ENCODE measurements at places on chromosomes 7 and 10.
A peak's percentile ranks its signal among the peaks of the same experiment; 100 is the strongest.

DNA sequence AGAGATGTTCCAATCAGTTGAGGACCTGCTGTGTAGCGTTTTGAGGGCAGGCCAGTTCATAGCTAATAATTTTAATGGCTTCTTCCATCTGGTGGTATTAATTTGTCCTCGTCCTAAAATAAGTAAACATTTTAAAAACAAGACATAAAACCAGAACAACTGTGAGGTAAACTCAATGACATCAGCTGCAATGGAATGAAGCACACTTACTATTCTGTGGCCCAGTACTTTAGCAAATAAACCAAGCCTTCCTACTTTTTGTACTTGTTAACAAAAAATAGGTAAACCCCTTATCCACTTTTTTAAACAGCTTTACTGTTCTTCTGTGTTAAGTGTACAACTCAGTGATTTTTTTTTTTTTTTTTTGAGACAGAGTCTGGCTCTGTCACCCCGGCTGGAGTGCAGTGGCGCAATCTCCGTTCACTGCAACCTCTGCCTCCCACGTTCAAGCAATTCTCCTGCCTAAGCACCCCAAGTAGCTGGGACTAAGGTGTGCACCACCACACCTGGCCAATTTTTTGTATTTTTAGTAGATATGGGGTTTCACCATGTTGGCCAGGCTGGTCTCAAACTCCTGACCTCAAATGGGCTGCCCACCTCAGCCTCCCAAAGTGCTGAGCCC is 28.9 kb upstream of the FZD1 start:
- DNase-seq, result no peak

- DNase-seq, result no peak
These were observed 25.2 kb downstream of the BAIAP2L1 start for GRCh38 chr7:98375664-98376063.

DNA sequence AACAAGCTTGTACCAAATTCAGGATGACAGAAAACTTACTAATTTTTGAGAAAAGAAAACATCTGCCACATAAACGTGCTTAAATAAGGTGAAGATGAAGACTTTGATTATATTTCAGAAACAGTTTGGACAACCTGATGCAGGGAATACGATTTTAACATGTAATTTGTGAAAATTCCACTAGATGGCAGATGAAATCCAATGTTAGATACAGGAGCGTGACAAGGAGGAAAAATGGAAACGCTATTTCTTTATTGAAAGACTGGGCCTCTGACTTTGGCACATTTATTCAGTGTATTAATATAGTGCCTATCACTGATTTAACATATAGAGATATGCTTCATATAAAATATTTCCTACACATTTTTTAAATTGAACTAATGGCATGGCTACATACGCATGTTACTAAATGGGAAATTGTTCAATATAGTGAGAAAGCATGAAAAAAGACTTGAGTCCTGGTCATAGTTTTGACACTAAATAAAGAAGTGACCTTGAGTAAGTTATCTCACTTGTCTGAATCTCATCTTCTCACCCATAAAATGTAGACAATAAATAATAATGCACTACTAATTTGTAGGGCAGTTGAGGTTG is 60.7 kb downstream of the CD36 start:
- DNase-seq, result peak; percentile 68

DNA sequence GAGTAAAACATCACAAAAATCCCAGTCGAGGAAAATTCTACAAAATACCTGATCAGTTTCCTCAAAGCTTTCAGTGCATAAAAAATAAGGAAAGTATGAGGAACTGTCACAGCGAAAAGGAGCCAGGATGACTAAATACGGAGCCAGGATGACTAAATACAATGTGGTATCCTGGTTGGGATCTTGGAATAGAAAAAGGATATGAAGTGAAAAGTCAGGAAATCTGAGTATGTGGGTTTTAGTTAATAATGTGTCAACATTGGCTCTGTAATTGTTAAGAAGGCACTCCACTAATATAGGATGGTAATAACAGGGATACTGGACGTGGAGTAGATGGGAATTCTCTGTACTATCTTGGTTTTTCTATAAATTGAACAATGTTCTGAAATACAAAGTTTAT is 175.5 kb downstream of the SUGCT start:
- DNase-seq, result no peak

GRCh38 chr7:14235056-14235455 is 245.6 kb upstream of the ETV1 start:
- DNase-seq, result no peak

DNA sequence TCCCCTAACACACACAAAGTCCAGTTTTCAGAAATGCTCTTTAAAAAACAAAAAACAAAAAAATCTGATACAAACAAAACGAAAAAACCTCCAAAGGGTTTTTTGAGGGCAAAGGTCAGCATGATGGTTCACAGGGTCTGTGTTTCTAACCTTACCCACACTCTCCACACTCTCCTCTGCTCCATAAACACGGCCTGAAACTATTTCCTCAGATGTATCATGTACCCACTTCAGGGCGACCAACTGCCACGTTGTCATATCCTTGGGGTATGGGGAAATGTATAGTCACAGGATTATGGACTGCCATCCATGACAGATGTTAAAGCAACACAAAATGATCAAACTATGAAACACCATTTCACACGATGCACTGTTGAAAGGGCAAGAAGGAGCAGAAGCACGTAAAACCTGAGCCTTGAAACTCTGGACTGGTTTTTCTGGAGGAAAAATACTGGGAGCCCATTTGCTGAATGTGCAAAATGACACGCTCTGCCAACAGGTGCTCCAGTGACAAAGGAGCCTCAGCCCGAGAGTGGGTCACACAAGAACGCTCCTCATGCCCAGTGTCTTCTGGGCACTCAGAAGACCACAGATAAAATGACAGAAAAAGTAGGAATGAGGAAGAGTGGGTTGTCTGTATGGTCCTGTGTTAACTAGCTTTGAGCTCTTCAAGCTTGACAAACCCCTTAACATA is 15.8 kb downstream of the NAPEPLD start:
- DNase-seq, result no peak

GRCh38 chr10:115830265-115830970 is 442.6 kb downstream of the GFRA1 start:
- no peak for DNase-seq

- no peak for DNase-seq
These were observed 232.2 kb downstream of the DYNC1I1 start for GRCh38 chr7:96004578-96004977.

DNA sequence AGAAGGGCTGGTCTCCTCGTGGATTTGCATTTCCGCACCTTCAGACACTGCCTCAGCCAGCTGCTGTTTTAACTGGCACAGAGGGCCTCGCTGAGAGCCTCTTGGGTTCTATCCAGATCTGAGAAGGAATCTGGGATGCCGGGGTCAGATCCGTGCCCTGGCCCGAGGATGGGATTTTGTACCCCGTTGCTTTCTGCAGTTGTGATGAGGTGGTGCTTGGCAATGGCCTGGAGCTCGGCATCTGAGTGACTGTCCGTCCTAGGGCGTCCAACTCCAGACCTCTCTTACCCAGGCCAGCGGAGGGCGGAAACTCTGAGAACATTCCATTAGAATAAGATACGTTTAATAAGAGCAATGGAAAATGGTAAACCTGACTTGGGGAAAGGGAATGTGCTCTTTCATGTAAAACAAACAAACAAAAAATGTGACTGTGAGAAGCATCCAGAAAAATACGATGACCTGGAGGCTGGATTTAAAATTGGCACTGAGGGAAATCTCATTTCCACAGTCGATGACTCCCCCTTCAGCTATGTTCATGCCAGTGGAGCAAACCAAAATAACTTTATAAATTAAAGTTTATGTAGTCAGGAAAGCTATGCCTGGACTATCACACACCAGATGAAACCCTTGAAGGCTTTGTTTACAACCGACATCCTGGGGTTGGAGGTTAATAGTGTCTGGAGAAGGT is 39.6 kb downstream of the GRK5 start:
- no peak for DNase-seq

- no peak for DNase-seq
These were observed 259.3 kb downstream of the ARHGAP12 start for GRCh38 chr10:31669357-31669756.

DNA sequence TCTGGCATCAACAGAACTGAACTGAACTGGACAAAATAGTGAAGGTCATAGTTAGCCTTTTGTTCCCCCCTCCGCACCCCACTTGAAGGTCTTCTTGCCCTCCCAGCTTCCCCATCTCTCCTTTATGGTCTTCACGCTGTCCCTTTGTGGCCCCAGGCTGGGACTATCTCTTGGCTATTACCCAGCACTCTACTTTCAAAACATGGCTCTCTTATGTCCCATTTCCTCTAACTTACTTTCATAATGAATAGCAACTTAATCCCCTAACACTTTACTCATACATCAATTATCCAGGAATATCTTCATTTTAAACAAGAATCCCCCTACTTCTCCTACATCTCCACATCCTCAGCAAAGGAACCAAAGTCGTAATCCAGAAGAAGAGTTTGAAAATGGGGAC is 135.3 kb upstream of the ITGB1 start:
- no peak for DNase-seq

DNA sequence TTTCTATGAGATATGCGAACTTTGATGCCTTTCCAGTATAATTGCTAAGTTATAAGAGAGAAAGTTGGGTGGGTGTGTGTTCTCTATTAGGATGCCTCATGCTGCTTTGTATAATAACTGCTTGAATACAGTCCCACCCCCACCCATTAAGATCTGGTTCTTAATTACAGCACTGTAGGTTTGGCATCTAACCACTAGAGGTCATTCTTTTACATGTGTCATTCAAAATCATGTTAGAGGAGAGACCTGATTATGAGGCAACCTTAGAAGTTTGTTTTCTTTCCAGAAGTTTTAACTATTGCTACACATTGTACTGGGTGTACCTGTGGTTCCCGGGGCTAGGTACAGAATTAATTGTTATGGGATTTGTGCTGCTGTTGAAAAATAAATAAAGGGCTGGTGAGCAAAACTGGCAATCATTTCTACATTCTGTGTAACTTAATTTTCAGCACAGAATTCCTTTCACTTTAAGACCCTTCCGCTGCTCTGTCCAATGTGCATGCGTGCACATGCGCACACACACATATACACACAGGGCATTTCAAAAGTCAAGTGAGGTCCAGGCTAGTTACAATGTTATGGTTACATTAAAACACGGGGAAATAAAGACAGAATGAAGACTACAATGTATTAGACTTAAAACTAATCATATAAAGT is 1156.3 kb downstream of the SORCS3 start:
- no peak for DNase-seq

DNA sequence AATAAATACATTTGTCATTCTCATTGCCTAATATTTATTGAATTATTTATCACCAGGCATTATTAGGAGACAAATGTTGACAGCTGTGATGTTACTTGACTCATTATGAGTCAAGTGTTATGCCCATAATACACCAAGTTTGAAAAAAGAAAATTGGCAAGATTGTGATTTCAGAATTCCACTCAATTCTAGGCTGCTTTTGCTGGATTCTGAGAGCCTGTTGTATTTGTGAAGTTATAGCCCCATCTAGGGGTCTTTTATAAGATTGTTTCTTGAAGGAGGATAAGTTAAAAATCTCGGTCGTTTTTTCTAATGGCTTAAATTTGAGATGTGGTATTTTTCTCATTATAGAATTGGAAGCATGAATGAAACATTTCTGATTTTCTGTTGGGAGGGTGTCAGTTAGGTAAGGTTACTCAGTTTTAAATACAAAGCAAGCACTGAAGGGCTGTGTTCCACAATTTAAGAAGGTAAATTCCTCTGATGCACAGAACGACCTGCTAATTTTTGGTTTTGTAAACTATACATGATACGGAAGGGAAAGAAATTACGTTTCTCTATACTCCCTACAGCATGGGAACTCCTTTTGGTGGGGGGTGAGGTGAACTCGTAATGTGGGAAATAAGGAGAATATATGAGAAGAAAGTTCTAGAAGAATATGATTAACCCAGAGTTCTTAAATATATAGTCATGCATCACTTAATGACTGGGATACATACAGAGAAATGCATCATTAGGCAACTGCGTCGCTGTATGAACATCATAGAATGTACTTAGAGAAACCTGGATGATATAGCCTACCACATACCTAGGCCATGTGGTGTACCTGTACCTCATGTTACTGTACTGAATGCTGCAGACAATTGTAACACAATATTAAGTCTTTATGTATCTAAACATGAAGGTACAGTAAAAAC is 2.6 kb downstream of the STK31 start:
- peak; percentile 42 for DNase-seq

GRCh38 chr10:29598851-29599311 is 35.9 kb downstream of the SVIL start:
- no peak for DNase-seq

DNA sequence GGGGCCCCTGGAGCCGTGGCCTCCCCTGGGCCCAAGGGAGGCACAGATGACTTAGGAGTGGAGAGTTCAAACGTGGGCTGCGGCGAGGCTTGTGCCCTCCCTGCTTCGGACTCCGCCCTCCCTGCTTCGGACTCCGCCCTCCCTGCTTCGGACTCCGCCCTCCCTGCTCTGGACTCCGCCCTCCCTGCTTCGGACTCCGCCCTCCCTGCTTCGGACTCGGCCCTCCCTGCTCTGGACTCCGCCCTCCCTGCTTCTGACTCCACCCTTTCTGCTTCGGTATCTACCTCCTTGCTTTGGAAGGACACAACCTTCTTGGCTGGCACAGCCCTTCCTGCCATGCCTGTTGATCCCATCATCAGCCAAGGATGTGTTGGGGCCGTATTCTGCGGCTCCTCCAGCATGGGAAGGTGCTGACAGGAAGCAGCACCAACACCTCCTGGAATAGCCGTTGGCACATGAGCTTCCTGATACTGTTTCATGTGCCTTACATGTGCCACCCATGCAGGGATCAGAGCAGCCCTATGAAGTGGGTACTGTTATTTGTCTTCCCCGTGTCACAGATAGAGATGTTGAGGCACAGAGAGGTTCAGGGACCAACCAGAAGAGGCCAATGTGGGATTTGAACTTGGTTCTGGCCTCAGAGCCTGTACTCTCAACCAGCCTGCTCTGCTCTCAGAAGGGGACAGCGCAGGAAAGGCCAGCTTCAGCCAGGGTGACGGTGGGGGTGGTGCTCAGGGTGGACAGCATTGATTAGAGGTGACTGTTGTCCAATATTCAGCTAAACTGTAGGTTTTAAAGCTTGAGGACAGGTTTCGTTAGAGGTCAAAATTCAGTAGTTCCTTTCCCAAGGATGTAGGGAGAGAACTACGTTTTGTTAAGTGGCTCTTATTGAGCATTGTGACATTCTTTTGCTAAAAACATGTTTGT is 114.5 kb downstream of the NKX6-2 start:
- DNase-seq, result no peak

GRCh38 chr10:17022896-17023295 is 106.7 kb downstream of the CUBN start:
- no peak for DNase-seq

- no peak for DNase-seq
These were observed 14.8 kb downstream of the WDR86 start for GRCh38 chr7:151395036-151395367.

DNA sequence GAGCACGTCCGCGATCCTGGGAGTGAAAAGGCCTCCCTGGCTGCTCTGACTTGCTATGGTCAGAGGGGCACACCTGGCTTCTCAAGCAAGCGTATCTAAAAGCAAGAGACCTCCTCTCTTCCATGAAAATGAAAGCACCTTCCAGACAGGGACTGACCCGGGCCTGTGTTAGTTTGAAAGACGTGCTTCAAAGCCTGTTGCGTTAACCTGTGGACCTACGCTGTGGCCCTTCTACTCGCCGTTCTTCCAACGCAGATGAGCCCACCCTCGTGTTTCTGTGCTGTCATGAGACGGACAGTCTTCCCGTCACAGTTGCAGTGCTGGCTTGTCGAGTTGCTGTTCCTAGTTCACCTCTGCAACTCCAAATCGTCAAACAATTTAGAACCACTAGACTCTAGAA is 15.5 kb upstream of the GDI2 start:
- no peak for DNase-seq

All from NCI-H1092 (cell line).